ENCODE measurements at places on chromosomes 2 and 18.

DNA sequence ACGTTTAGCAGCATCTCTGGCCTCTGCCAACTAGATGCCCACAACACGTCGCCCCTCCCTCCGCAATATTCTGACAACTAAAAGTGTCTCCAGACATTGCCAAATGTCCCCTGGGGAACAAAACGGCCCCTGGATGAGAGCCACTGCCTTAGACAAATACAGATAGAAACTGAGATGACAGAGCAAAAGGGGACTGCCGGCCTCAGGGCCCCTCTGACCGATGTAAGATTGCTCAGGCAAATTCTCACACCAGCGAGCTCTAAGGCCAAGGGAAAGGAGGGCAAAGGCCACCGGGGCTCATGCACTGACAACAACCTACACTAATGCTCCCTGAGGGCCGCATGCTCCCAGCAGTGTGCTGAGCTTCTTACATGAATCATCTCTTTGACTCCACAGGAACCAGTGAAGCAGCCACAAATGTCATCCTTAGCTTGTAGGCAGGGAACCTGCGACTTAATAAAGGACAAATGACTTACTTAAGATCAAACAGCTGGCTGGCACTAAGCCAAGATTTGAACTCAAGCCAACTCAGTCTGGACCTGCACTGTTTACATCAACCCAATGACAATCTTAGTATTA is 228.5 kb downstream of the TTC32 start:
- no peak for DNase-seq

DNA sequence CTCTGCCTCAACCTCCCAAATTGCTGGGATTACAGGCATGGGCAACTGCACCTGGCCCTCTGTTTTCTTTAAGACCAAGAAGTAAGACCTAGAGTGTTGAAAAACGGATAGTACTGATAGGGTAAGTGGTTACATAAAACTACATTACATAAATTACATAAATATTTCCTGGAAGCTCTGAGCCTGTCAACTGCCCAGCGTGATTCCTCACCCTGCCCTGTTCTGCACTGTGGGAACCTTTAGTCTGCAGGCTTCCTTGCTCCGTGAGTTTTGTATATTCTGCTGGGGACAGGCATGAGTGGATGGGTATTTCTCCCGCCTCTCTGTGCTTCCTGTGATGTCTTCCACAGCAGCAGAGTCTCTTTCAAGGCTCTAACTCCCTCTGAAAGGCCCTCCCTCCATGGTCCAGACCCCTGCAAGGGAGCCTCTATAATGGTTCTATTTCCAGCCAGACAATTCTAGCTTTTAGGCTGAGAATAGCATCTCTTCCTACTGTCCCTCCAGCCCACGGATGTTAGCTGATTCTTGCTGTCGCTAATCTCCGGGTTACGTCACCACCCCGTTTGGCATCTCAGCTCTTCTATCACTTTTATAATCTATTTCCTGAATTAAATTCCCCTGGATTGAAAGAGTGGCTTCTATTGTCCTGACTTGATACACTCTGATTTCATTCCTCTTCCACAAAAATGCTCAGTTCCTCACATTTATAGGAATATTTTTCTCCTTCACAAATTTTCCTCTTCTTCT is 49.5 kb upstream of the PLEKHM3 start:
- no peak for DNase-seq

GRCh38 chr2:241866790-241867645 is 2.5 kb upstream of the RTP5 start:
- no peak for DNase-seq

DNA sequence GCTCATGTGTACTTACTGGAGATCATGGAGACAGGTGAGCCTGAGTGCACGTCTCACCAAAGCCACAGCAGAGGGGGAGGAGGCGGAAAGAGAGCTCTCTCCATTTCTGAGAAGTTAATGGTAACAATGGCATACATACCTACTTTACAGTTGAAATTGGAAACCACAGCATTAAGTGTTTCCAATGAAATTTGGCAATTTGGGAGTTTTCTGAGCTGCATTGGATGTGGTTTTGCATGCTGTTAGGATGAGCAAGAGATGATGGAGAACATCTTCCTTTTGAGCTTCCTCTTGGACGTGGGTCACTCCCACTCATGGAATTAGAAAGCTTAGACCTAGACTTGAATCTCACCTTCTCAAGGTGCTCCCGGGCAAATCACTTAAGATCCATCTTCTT is 25.5 kb upstream of the IL37 start:
- no peak for DNase-seq

- DNase-seq = no peak
Measured at GRCh38 chr2:67773851-67774250, 289.0 kb downstream of the C1D start.

DNA sequence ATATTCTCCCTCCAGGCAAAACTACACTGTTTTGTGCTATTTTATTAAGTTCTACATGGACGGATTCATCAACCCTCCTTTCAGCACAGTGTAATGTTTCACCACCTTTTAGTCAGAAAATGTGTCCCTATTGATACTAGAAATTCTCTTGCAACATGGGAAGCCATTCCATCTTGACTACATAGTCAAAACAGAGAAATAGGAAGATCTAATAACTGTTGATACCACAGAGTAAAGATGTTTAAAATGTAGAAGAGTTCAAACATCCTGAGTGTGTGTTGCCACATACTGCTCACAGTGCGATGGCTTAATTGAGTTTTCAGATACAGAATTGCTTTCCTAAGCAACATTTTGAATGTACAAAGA is 492.2 kb upstream of the RAB12 start:
- DNase-seq = no peak

DNA sequence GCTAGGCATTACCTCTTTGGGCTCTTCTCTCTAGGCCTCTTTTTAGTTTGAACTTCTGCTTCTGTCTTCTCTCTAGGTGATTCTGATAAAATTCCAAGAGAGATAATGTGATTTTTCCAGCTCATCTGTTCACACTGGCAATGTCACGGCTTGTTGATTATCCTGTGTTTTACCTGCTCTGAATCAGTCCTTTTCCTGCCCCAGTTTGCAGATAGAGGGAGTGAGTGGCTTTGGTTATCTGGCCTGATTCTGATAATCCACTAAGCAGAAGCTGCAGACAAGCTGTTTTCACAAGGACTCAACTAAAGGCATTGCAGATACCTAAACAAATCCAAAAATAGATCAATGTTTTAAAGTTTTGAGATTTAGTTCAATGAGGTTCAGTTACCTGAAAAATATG is 111.9 kb downstream of the DCC start:
- no peak for DNase-seq

DNA sequence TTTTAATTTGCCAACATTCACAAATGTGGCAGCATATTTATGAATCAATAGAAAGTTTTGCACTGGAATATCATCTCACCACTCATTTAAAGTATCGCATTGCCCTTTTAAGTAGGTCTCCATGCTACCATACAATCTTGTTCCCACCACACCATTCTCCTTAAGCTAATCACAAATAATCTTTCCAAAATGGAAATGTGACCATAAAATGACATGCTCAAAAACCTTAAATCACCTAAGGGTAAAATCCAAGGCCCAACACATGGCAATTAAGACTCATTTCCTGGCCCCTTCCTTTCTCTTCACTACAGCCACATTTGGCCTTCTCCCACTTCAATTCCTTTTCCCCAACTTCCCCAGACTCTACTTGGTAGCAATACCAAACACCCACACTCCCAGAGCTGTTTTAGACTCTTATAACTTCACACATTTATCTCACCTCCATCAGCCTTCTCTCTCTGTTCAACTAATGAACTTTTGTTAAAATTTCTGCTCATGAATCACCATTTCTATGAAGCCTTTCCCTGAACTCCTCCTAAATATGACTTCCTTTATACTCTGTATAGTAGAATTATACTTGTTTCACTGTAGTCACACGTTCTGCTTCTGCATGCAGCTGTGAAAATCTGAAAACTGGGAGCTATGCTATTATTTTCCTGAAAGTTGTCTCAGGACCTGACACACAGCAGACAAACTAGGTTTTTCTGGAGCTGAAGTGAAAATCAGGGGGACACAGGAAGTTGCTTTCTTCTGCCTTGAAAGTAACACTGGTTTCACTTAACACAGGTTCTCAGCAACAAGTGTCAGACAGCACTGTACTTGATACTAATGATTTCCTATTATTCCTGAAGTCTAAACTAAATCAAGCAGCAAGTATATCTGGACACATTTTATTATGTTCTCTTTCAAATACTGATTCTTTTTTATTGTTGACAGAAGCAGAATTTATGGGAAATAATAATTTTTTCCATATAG is 303.9 kb downstream of the ZEB2 start:
- DNase-seq = no peak
